Activated CD8-positive, alpha-beta memory T cell treated with anti-CD3 and anti-CD28 coated beads for 4 hours (primary cell): ENCODE measurements at places on chromosomes 16 and 17.

GRCh38 chr17:261635-262034, 80.2 kb upstream of the DOC2B start:
- no peak for DNase-seq

- DNase-seq = no peak
Measured at GRCh38 chr17:39737206-39737759, 455 bp upstream of the GRB7 start.

DNA sequence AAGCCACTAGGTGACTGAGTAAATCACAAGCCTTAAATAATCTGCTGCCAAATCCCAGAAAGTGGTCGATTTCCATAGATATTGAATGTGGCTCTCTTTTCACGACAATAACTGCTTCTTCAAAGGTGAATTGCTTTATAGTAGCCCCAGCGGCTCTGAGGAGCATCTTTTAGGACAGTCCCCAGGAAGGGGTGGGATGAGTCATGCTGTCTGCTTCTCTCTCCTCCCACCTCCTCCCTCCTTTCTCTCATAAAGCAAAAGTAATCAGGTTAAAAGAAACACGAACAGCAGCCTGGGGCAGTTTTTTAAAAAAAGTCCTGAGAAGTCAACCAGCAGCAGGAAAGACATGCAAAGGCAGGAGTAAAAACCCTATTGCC, 1.8 kb downstream of the KIAA0513 start:
- DNase-seq = peak; percentile 53

GRCh38 chr17:4187076-4187475, 44.1 kb downstream of the CYB5D2 start:
- no peak for DNase-seq

DNA sequence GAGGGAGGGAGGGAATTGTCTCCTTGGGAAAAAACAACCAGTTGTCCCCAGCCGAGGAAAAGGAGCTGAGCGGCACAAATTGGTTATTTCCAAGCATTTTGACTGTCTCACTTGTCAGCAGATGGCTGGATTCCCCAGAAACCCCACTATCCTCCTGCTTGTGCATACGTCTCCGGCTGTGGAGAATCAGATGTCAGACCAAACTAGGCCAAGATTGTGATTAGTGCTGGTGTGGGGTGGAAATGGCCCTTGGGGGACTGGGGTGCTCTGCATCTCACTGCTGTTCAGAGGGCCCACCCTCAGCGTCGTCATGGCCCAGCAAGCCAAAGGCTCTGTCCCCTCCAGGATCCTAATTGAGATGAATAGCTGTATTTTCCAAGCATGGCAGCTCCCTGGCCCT, 131.7 kb upstream of the HSBP1 start:
- no peak for DNase-seq

DNA sequence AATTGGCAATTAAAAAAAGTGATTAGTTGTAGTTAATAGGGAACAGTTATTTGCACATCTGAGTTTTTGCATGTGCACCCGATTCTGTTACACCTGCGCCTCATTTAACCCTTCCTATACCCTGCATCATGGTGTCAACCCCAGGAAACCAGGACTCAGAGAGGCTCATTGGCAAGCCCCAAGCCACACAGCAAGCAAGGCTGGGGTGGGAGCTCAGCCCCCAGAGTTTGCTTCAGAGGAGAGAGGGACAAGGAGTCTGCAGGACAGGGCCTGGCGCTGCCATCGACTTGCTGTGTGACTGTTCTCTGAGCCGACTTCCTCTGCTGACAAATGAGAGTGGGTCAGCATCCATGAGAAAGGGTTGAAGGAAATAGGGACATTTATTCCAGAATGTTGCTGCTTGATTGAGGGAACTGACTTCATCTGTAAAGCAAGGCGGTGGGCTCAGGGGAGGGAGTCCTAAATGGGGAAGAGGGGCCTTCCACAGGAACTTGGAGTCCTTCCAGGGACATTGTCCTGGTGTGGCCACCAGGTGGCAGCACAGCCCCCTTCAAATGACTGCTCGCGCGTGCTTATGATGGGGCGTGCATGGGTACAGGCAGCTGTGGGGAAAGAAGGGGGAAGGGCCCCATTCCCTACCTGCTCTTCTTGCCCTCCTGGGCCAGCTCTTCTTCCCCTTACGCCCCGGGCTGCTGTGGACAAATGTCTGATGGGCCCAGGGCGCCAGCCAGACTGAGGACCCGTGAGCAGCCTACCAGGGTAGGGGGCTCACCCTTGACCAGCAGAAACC, 51.6 kb downstream of the NT5M start:
- DNase-seq = peak; percentile 58

GRCh38 chr17:17700251-17700969, 19.2 kb downstream of the RAI1 start:
- no peak for DNase-seq

GRCh38 chr16:3793161-3793576, 75.8 kb upstream of the TRAP1 start:
- DNase-seq = no peak

DNA sequence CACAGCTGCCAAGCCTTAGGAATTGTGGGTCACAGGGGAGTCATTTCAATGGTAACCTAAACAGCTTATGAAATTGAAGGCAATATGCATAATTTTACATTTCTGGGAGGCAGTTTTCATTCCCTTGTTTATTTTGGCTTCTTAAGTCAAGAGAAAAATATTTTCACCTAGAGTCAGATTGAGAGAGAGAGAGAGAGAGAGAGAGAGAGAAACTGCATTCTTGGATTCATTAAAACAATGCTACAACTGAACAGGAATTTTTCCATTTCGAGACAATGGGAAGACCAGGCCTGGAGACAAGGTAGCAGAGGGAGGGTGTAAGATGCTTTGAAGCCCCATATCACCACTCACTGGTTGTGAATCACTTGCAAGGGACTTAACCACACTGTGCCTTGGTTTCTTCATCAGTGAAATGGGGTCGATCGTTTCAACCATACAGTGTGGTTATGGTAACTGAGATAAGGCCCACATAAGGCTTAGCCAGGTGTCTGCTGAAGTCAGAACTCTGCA, 224.7 kb upstream of the IRX3 start:
- no peak for DNase-seq

GRCh38 chr16:50602531-50603205, 54.5 kb downstream of the NKD1 start:
- DNase-seq = no peak

- DNase-seq = no peak
Measured at GRCh38 chr17:22511431-22511830, 819.1 kb downstream of the KCNJ18 start.

DNA sequence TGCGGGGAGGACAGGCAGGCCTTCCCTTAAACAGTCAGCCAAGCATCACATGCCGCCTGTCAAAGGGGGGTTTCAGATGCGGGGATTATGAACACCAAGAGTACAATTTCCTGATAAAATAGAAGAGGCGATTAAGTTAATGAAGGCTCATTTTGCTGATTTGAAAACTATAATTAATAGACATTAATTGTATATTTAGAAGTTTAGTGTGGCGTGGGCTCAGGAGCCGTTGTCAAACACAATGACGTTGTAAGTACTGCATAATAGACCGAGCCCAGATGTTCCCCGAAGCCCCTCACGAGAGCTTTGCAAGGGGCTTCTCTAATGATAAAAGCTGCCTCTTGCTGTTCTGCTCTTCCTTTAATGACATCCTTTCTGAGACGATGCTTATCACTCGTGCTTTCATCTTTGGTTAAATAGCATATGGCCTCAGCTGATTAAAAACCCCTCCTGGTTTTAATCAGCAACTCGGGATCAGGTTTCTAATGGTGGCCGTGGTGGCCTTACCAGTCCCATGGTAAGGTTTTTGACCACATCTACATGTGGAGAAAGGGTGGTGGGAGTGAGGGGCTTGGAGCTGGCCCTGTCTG, 28.2 kb downstream of the SNX20 start:
- DNase-seq = no peak

- DNase-seq = no peak
Measured at GRCh38 chr16:10031473-10031872, 150.8 kb downstream of the GRIN2A start.

GRCh38 chr17:16052486-16052885, 52.9 kb downstream of the TTC19 start:
- DNase-seq = no peak

GRCh38 chr17:67364847-67365737, 1.3 kb downstream of the PSMD12 start:
- DNase-seq = no peak

DNA sequence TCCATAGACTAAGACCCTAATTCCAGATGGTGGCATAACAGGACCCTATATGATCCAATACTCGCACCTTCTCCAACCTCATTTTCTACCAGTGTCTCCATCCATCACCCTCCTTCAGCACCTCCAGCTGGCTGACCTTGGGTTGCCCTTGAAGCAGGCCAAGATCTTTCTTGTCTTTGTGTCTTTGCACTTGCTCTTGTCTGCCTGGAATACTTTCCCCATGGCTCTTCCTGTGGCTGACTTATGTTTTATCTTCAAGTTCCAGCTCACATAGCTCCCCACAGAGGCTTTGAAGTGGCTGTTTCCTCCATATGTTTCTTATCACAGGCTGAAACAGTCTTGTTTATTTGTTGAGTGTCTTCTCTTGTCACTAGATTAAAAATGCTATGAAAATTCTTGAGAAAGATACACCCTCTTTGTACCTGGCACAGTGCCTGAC, 29.6 kb upstream of the MMD start:
- no peak for DNase-seq

DNA sequence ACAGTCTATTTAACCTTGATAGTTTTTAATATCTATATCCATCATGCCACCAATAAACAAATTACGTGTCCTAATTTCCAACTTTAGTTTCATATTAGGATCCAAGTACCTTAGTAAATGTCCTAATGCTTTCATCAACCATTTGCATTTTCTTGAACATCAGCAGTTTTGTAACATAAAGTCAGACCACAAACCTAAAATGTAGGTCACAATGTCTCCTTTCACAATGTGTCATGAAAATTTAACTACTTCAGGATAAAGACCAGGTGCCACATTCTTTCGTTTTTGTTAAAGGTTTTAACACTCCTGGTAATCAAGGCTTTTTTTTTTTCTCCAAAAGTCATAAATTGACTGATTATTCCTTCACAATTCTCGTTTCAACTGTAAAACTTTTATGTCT, 310.7 kb upstream of the PMFBP1 start:
- DNase-seq = no peak

DNA sequence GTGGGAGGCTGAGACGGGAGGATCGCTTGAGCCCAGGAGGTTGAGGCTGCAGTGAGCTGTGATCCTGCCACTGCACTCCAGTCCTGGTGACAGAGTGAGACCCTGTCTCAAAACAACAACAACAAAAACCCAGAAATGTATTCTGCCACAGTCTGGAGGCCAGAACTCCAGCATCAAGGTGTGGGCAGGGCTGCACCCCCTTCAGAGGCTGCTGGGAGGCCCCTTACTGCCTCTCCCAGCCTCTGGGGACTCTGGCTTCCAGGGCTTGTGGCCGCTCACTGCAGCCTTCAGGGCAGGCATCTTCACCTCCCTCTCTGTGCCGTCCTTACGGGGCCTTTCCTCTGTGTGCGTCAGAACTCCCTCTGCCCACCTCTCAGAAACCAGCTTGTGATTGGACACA, 209.4 kb upstream of the GSE1 start:
- DNase-seq = no peak

DNA sequence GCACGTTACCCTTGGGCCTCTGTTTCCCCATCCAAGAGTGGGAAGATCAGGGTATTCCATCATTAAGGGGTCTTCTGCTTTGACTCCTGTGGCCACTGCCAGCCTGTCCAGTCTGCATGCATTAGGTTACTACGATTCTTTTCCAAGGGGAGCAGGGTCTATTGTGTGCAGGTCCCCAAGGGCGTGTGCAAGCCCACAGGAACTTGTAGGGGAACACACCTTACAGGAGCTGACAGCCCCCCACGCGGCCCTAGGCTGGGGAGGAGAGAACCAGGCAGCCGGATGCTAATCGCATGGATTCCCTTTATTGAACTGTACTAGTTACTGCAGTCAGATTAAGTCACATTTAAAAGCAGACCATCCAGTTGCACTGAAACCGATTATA, 116.7 kb downstream of the C16orf78 start:
- no peak for DNase-seq

- DNase-seq = no peak
Measured at GRCh38 chr17:42142371-42142896, 12.4 kb downstream of the RAB5C start.

- DNase-seq = no peak
Measured at GRCh38 chr16:25143928-25144327, 32.4 kb downstream of the LCMT1 start.

DNA sequence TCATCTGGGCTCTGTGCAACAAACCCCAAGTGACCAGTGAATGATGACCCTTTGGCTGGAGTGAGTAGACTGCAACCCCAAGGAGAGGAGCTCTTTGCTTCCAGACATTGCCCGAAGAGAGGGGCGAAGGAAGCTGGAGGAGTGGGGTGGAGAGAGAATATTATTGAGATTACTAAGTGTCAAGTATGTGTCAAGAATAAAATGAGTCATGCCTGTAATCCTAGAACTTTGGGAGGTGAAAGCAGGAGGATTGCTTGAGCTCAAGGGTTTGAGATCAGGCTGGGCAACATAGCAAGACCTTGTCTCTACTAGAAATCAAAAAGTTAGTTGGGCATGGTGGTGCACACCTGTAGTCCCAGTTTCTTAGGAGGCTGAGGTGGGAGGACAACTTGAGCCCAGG, 142.0 kb upstream of the CCL2 start:
- DNase-seq = no peak

DNA sequence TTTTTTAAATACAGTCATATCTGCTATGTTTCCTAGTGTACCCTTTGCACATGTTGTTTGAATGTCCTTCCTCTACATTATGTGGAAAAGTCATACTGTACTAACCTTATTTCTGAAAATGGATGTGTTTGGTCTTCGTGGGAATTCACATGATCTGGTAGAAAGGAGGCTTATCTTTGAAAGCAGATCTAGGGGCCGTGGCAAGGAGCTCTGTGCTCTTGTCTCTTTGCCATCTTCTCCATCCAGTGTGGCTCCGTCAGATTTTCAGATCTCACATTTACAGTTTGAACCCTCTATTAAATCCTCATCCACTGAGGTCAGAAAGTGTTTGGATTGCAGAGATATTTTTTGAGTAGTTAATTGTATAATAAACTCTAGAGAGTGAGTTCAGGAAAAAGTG, 32.9 kb downstream of the MAP2K4 start:
- DNase-seq = no peak

GRCh38 chr17:16915752-16916556, 56.0 kb downstream of the TNFRSF13B start:
- DNase-seq = no peak

GRCh38 chr16:66850115-66850815, 6.1 kb downstream of the CA7 start:
- DNase-seq = no peak

- DNase-seq = no peak
Measured at GRCh38 chr16:2819179-2819938, 2.3 kb downstream of the PRSS21 start.

DNA sequence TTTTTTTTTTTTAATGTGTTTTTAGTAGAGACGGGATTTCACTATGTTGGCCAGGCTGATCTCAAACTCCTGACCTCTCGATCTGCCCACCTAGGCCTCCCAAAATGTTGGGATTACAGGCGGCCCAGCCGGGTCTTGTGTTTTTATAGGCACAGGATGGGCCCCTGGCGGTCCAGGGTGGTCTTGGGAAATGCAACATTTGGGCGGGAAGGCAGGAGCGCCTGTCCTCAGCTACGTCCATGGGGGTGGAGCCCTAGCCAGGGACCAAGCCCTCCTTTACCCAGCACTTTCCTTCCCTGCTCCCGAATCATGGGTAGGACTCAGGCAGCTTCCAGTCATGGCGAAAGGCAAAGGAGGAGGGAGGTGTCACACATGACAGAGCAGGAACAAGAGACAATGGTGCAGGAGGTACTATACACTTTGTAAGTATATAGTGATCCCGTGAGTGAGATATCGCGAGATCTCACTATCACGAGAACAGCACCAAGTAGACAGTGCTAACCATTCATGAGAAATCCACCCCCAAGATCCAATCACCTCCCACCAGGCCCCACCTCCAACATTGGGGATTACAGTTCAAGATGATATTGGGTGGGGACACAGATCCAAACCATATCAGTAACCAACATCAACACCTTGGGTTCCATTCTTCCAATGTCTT, 226.7 kb upstream of the WSCD1 start:
- DNase-seq = no peak
